ENCODE measurements at places on chromosomes 16 and 17. TPM values are rescaled to one million over a fixed set of nuclear protein-coding genes. Genes with fewer than 3 reads are reported as not detected.

Gene RMI2
- not detected for total RNA-seq

Gene NOG
- total RNA-seq: 1.5 TPM

Gene ANKFN1
- total RNA-seq: 0.67 TPM

Gene TPSD1
- 0.63 TPM for total RNA-seq

Gene SULT1A4
- 18.2 TPM for total RNA-seq

Gene IRX5
- 4.1 TPM for total RNA-seq

GRCh38 chr17:75734674-75735294 lies 13.5 kb downstream of the ITGB4 start:
- no peaks in the 10 kb centered on the region for H3K36me3 ChIP-seq
- no peak for DNase-seq
- H3K27me3 ChIP-seq: no peaks in the 10 kb centered on the region
- no peak overlapping the region for H3K4me3 ChIP-seq
- H3K4me1 ChIP-seq: no peaks in the 10 kb centered on the region

DNA sequence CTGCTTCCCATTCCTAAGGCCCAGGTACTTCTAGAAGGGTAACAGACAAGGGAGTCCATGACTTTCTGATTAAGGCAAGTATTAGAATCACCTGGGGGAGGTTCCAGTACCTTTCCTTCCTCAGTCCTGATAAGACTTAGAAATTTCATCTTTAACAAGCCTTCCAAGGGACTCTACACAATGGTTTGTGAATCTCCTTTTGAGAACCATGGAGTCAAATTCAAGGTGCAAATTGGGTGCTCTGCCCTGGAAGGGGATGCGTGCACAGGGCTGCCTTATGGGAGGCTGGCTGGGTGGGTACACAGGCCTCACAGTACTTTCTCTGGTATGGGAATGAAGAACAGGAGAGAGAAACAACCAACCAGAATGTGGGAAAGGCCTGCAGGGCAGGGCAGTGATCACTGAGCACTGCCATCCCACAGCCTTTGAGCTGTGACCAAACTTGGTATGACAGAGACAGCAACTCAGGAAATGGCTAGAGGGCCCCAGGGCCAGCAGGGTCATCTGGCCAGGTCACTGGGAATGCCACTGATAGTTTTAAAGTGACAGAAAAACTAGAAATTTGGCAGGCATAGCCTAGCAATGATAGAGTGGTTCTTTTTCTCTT lies 3.6 kb upstream of the TMIGD1 start:
- DNase-seq: no peak
- H3K4me3 ChIP-seq: no peak overlapping the region
- no peak overlapping the region for H3K27ac ChIP-seq

GRCh38 chr16:30121741-30122571 lies 1.1 kb downstream of the MAPK3 start:
- peak; percentile 89 for DNase-seq
- peaks cover 36% of the 10 kb centered on the region for H3K36me3 ChIP-seq
- no peaks in the 10 kb centered on the region for H3K27me3 ChIP-seq
- H3K27ac ChIP-seq: peak overlapping the region; percentile 88
- H3K4me3 ChIP-seq: peak overlapping the region; percentile 92

- H3K4me3 ChIP-seq: no peak overlapping the region
- H3K4me1 ChIP-seq: no peaks in the 10 kb centered on the region
- no peak overlapping the region for H3K27ac ChIP-seq
- H3K27me3 ChIP-seq: no peaks in the 10 kb centered on the region
- H3K36me3 ChIP-seq: peaks cover 69% of the 10 kb centered on the region
These were observed 19.5 kb downstream of the CTU2 start for GRCh38 chr16:88725609-88726407.

DNA sequence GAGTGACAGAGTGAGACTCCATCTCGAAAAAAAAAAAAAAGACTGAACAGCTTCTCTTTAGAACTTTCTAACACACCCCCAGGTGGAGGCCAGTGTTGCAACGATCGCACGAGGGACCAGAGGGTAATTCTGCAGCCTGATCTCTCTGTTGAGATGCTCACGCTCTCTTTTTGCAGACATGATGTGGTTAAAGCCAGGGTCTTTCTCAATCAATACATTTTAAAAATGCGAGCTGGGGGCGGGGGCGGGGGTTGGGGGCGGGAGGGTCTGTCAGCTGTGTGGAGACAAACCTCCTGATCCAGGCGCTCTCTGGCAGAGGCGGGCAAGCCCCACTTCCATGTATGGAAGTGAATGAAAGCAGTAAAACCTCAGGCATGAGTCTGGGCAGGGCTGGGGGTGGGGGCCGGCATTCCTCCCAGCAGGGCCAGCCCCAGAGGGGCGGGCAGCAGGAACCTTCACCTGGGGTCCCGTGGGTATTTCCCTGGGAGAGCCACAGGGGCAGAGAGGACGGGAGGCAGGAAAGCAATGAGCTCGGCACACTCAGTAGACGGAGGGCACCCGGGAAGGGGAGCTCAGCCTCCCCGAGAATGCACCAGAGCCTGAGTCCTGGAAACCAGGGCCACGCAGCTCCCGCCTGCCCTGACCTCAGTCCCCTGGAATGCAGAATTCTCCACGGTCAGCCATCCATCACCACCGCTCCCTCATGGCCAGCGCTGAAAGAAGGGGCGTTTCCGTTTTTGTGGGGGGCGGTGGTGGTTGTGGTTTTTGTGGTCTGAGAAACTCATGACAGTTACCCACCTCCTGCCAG lies 28.0 kb downstream of the NXN start:
- peak overlapping the region; percentile 23 for H3K4me3 ChIP-seq
- DNase-seq: no peak
- H3K36me3 ChIP-seq: no peaks in the 10 kb centered on the region
- H3K4me1 ChIP-seq: peaks cover 17% of the 10 kb centered on the region
- H3K27me3 ChIP-seq: no peaks in the 10 kb centered on the region

- H3K4me3 ChIP-seq: no peak overlapping the region
- peaks cover 21% of the 10 kb centered on the region for H3K4me1 ChIP-seq
- no peak for DNase-seq
- no peaks in the 10 kb centered on the region for H3K36me3 ChIP-seq
- H3K27me3 ChIP-seq: no peaks in the 10 kb centered on the region
These were observed 16.3 kb downstream of the GALK1 start for GRCh38 chr17:75748706-75749105.

DNA sequence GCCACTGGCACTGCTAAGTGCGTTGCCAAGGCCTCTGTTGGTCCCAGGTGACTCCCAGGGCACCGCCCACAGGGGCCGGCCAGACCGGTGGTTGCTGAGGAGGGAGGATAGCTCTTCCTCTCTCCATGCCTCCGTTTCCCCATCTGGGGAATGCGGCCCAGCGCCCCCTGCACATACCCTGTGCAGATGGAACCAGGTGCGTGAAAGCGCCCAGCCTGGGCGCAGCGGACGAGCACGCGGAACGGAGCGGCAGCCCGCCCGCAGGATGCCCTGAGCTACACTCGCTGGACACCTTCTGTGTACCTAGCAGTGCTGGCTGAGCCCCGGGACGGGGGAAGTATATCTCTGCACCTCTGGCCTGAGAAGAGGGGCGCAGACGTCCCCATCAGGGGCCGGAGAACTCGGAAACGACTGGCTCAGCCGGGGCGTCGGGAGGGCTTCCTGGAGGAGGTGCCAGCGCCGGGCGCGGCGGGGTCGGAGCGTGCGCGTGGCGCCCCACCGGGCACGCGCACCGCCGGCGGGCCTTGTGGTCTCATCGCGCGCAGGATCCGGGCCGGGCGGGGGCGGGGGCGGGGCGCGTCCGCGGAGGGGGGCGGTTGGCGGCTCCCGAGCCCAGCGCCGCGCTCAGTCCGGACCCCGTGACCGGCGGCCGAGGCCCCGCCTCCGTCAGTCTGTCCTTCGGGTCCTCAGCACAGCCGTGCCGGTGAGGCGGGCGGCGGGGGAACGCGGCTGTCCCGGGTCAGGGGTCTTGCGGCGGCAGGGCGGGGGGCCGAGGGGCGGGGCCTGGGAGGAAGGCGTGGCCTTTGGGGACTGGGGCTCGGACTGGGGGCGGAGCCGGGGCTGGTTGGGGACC lies at the start of the genes CCDC78 and HAGHL:
CCDC78 (minus strand) TSS at position 6 of the 853 bp plus-strand sequence. CDS start 76 bp downstream, outside the sequence.
HAGHL (plus strand) TSS at position 669 of the 853 bp plus-strand sequence. CDS start 404 bp downstream, outside the sequence.
- H3K27ac ChIP-seq: peak within 1 kb of the TSS; percentile 44
- H3K36me3 ChIP-seq: peaks cover 5% of the 10 kb centered on the region
- H3K4me1 ChIP-seq: no peaks in the 10 kb centered on the region
- H3K4me3 ChIP-seq: peak within 1 kb of the TSS; percentile 61

DNA sequence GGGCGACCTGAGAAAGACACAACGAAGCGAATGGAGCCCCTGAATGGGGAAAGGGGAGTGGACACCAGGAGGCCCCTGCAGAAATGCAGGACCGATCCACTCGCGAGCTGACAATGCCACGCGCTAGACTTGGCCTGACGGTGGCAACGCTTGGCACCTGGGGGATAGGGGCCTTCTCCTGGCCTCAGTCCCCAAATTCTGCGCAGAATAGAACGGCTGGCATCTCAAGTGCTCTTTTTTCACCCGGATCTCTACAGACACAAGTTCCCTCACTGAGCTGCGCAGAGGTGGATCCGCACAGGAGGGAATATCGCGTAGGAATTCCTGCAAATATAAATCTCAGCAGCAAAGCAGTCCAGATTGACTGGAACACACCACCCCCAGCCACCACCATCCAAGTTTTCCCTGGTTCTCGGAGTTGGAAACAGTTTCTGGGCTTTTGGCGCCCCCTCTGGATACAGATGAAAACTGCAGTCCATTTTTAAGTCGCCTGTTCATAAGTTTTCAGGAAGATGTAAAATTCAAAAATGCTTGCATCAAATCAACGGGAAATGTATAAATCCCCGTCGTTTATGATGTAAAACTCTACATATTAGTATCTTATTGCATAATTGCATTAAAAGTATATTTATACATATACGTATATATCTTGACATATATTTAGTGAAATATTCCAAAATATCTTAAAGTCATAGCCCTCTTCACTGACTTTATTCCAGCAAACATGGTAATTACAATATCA lies 2.3 kb upstream of the SOX9 start:
- H3K27me3 ChIP-seq: peaks cover 3% of the 10 kb centered on the region
- H3K36me3 ChIP-seq: no peaks in the 10 kb centered on the region
- peak overlapping the region; percentile 41 for H3K4me3 ChIP-seq
- DNase-seq: peak; percentile 86
- H3K4me1 ChIP-seq: peaks cover 76% of the 10 kb centered on the region
- H3K27ac ChIP-seq: no peak overlapping the region

- H3K27me3 ChIP-seq: peaks cover 82% of the 10 kb centered on the region
- H3K4me1 ChIP-seq: no peaks in the 10 kb centered on the region
- peak overlapping the region; percentile 44 for H3K4me3 ChIP-seq
These were observed 421 bp upstream of the DLX4 start for GRCh38 chr17:49968405-49969133.

GRCh38 chr16:11320170-11320569 lies 25.1 kb upstream of the RMI2 start:
- H3K27me3 ChIP-seq: no peaks in the 10 kb centered on the region
- H3K4me1 ChIP-seq: no peaks in the 10 kb centered on the region
- no peak overlapping the region for H3K4me3 ChIP-seq
- no peaks in the 10 kb centered on the region for H3K36me3 ChIP-seq

DNA sequence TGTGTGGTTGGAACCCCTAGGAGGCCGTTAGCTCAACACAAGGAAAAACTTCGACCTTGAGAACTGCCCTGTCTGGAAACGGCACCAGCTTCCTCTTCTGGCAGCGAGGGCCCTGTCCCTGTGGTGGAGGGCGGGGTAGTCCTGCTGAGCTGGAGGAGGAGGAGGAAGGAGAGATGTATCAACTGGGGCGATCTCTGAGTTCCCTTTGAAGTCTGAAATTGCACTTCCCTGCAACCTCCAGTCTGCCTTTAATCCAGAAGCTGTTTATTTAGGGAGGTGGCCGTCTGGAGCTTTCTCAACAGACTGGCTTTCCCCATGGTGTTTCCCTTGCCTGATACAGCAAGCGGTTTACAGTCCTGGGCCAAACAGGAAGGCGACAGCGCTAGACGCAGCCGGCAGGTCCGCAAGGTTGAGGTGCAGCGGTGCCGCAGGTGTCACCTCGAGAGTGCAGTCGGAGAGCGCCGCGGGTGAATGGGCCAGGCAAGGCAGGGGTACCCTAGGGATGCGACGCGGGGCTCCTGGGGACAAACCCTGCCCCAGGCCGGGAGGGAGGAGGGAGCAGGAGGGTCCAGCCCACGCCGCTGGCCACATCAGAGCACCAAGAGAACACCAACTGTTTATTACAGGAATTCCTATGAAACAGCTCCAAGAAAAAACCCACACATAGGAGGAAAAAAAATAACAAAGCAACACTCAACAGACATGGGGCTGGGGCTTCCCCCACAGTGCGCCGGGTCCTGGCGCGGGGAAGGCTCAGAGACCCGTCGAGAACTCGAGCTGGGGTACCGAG lies 11.4 kb upstream of the MRPS23 start:
- DNase-seq: no peak
- H3K27ac ChIP-seq: peak overlapping the region; percentile 77
- no peaks in the 10 kb centered on the region for H3K4me1 ChIP-seq
- H3K27me3 ChIP-seq: no peaks in the 10 kb centered on the region
- peaks cover 5% of the 10 kb centered on the region for H3K36me3 ChIP-seq

DNA sequence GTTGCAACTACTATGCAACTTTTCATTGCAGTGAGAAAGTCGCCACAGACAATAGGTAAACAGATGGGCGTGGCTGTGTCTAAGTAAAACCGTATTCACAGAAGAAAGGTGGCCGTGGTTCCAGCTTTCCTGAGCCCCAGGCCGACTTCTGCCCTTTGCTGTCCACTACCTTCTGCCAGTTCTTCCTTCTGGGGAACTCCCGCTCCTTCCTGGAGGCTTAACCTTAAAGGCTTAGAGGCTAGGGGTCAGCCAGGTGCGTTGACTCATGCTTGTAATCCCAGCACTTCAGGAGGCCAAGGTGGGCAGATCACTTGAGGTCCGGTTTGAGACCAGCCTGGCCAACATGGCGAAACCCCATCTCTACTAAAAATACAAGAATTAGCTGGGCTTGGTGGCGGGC lies 2.1 kb upstream of the SEPTIN12 start:
- H3K36me3 ChIP-seq: no peaks in the 10 kb centered on the region
- H3K4me3 ChIP-seq: no peak overlapping the region
- H3K27ac ChIP-seq: no peak overlapping the region
- no peak for DNase-seq

GRCh38 chr16:72845322-72846020 lies 202.5 kb downstream of the ZFHX3 start:
- no peak for DNase-seq
- H3K27ac ChIP-seq: no peak overlapping the region
- H3K4me1 ChIP-seq: no peaks in the 10 kb centered on the region
- no peaks in the 10 kb centered on the region for H3K36me3 ChIP-seq

- H3K4me1 ChIP-seq: peaks cover 38% of the 10 kb centered on the region
- no peak overlapping the region for H3K4me3 ChIP-seq
- no peak overlapping the region for H3K27ac ChIP-seq
- H3K27me3 ChIP-seq: no peaks in the 10 kb centered on the region
- no peak for DNase-seq
These were observed 6.9 kb downstream of the TMEM170A start for GRCh38 chr16:75457485-75458021.

DNA sequence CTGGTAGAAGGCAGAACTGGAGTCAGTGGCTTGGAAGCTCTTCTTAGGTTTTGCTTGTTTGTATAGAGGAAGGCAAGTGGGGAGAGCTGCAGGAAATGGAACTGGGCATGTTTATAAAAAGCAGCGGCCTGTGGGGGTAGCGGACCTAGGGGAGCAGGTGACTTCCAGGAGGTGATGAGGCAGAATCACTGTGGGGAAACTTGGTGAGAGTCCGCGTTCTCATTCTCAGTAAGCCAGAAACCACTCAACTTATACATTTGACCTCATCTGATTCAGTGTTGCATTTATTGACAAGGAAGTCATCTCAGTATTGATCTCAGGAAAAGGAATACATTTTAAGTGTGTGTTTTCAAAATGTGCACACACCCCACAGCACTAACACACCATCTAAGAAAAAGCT lies 299.8 kb downstream of the CNTNAP4 start:
- H3K27ac ChIP-seq: no peak overlapping the region
- H3K36me3 ChIP-seq: no peaks in the 10 kb centered on the region
- H3K27me3 ChIP-seq: no peaks in the 10 kb centered on the region
- no peak for DNase-seq

Measured in right atrium auricular region (tissue), 2 donors.